ENCODE measurements at places on chromosomes 5 and 9. TPM values are rescaled to one million over a fixed set of nuclear protein-coding genes. Genes with fewer than 3 reads are reported as not detected.
A peak's percentile ranks its signal among the peaks of the same experiment; 100 is the strongest.

GRCh38 chr9:3955305-3955687 is 344.6 kb downstream of the GLIS3 start:
- no peak for DNase-seq

SLC46A2 gene
- total RNA-seq: not detected

GRCh38 chr5:146001544-146002190 is 65.3 kb downstream of the SH3RF2 start:
- no peak for DNase-seq

DNA sequence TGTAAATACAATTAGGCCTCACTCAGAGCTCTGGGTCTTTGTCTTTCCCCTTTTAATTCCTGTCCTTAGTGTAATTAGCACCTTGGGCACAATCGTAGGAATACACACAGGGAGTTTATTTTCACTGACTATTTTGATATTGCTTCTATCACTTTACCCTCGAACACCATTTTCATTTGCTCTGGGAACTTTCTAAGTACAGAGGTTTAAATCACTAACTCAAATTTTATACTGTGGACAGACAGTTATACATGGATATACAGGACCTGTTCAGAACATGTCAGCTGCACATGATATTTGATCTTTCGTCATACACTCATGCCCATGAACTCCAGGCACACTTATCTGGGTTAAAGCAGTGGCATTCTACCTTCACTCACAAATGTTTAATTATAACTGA is 217.8 kb upstream of the TMEM161B start:
- no peak for DNase-seq

PDLIM4 gene
- total RNA-seq: 49.6 TPM

DNA sequence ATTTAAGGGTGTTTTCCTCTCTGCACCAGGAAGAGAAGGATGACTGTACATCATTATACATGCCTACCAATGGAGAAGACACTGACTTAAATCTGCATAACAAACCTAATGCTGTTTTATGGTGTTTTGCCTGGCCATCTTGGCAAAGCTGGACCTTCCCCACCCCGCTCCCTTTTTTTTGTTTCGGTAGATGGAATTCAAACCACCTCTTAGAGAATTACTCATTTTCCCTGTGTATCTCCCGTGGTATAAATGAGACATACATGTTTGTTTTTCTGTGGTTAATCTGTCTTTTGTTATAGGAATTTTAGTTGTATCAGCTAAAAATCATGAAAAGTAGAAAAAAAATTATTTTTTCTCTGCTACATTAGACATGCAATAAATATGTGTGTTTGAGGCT is 28.8 kb downstream of the IL12B start:
- no peak for DNase-seq

FGF1 gene
- total RNA-seq: 8.7 TPM

- DNase-seq: no peak
These were observed 209.0 kb downstream of the ALDH1A1 start for GRCh38 chr9:72743836-72744235.

ZNF782 gene
- total RNA-seq: 10.1 TPM

DNA sequence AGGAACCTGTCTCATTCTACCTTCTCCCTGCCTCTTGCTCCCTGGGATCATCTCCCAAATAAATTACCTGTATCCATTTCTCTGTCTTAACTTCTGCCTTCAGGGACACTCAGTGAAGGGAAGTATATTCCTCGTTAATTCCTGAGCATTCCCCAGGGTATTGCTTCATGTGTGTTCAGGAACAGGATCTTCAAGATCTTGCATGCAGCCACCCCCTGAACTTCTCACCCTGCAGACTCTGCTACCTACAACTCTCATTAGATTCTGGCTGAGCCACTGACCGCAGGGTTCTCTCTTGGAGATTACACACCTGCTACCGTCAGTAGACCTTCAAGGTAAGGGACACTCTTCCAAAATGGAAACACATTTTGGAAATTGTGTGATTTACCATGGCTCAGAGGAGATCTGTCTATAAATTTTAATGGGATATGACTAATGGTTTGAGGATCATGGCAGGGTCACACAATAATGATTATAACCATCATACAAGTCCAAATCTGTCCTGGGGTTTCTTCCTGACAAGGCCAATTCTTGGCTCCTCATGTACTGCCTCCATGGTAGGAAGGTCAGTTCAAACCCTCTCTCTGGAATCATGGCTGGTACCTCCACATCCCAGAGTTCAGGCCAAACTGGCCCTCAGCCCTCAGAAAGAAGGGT is 38.9 kb upstream of the UGCG start:
- DNase-seq: peak; percentile 11

Data from tongue (tissue), 3 donors.